ENCODE measurements at places on chromosomes 4 and X. TPM values are rescaled to one million over a fixed set of nuclear protein-coding genes. Genes with fewer than 3 reads are reported as not detected.

GRCh38 chrX:2425286-2426071, 75.3 kb downstream of the DHRSX start:
- no peak for DNase-seq
- no peaks in the 10 kb centered on the region for H3K27me3 ChIP-seq
- H3K4me1 ChIP-seq = no peaks in the 10 kb centered on the region
- H3K36me3 ChIP-seq = no peaks in the 10 kb centered on the region
- H3K27ac ChIP-seq = no peak overlapping the region

DNA sequence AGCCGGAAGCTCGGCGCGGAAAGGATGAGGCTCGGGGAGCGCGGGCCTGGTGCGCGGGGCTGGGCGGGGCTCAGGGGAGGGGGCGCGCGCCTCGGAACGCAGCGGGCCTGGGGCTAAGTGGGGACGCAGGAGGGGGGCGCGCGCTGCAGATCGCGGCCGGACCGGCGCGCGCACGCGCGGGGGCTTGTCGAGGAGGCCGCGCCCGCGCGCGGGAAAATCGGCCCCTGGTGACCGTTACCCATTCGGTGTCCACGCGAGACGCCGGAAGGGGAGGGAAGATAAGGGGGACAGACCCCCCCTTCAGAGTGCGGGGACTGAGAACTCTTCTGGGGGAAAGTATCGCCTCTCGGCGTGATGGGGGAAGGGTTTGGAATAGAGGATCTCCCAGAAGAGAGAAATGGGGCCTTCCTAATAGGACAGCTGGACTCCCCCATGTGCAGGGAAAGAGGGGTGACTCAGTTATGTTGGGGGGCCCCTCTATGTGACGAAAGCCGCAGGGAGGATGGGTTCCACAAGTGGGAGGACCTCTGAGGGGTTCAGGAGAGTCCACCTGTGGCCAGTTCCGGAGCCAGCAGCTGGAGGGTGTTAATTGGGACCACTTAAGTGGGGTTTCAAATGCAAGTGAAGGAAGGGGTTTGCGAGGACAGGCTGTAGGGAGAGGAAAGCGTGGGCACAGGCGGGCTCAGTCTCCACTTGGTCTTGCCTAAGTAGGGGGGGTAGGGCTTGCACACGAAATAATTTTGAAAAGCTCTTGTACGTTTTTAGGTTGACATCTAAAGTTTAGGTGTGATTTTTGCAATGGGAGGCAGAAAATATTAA, 584 bp downstream of the SUV39H1 start:
- DNase-seq = no peak
- H3K4me3 ChIP-seq = peak overlapping the region; percentile 38
- H3K36me3 ChIP-seq = peaks cover 6% of the 10 kb centered on the region
- peak overlapping the region; percentile 94 for H3K27ac ChIP-seq
- H3K27me3 ChIP-seq = no peaks in the 10 kb centered on the region
- H3K4me1 ChIP-seq = no peaks in the 10 kb centered on the region

Gene HOPX
- total RNA-seq = 6.6 TPM

GRCh38 chr4:61950625-61951024, 750.5 kb downstream of the ADGRL3 start:
- no peaks in the 10 kb centered on the region for H3K4me1 ChIP-seq
- H3K36me3 ChIP-seq = no peaks in the 10 kb centered on the region
- H3K4me3 ChIP-seq = no peak overlapping the region
- DNase-seq = no peak
- no peak overlapping the region for H3K27ac ChIP-seq
- no peaks in the 10 kb centered on the region for H3K27me3 ChIP-seq

Gene ENPEP
- total RNA-seq = 1.4 TPM

Gene CXorf65
- total RNA-seq = not detected

DNA sequence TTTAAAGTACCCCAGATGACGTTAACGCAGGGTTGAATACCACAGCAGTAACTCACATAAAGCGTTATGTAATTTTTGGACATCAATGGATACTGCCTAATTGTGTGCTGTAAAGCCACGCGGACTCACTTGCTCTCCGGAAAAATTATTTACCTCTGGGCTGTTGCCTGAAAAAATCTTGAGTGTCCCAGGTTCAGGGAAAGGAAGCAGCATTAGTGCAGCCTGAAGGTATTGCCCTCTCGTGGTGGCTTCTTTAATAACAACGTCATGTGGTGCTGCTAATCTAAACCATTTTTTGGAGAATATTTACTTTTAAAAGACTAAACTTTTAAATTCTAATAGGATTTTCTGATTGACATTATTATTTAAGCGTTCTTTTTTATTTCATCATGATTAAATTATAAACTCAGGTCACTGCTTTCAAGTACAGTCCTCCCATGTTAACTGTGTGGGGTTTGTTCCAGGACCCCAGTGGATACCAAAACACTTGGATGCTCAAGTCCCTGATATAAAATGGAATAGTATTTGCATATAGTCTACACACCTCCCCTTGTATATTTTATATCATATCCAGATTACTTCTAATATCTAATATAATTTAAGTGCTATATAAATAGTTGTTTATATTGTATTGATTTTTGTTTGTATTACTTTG, 384.8 kb downstream of the FAM133A start:
- no peak for DNase-seq
- no peaks in the 10 kb centered on the region for H3K27me3 ChIP-seq
- no peak overlapping the region for H3K4me3 ChIP-seq
- no peaks in the 10 kb centered on the region for H3K4me1 ChIP-seq

- no peaks in the 10 kb centered on the region for H3K27me3 ChIP-seq
- no peak overlapping the region for H3K27ac ChIP-seq
- DNase-seq = no peak
- no peak overlapping the region for H3K4me3 ChIP-seq
Measured at GRCh38 chrX:99572711-99573110, 837.4 kb downstream of the PCDH19 start.

- H3K4me3 ChIP-seq = peak overlapping the region; percentile 97
- H3K36me3 ChIP-seq = no peaks in the 10 kb centered on the region
- peak; percentile 36 for DNase-seq
- H3K27me3 ChIP-seq = no peaks in the 10 kb centered on the region
- peaks cover 42% of the 10 kb centered on the region for H3K4me1 ChIP-seq
- peak overlapping the region; percentile 96 for H3K27ac ChIP-seq
Measured at GRCh38 chr4:159103384-159103990, 608 bp downstream of the RAPGEF2 start.

Gene DMRTC1
- not detected for total RNA-seq

GRCh38 chr4:111269439-111269838, 646.6 kb upstream of the PITX2 start:
- no peak for DNase-seq
- peaks cover 16% of the 10 kb centered on the region for H3K4me1 ChIP-seq
- peak overlapping the region; percentile 48 for H3K27ac ChIP-seq
- no peak overlapping the region for H3K4me3 ChIP-seq
- no peaks in the 10 kb centered on the region for H3K36me3 ChIP-seq

Gene GK
- 0.15 TPM for total RNA-seq

- DNase-seq = no peak
- H3K36me3 ChIP-seq = no peaks in the 10 kb centered on the region
- peaks cover 3% of the 10 kb centered on the region for H3K4me1 ChIP-seq
- no peak overlapping the region for H3K27ac ChIP-seq
- no peaks in the 10 kb centered on the region for H3K27me3 ChIP-seq
Measured at GRCh38 chr4:72564184-72564583, 4.8 kb downstream of the ADAMTS3 start.

GRCh38 chr4:176818531-176818930, 25.8 kb upstream of the VEGFC start:
- H3K27ac ChIP-seq = no peak overlapping the region
- H3K4me1 ChIP-seq = no peaks in the 10 kb centered on the region
- no peak overlapping the region for H3K4me3 ChIP-seq
- H3K36me3 ChIP-seq = no peaks in the 10 kb centered on the region
- H3K27me3 ChIP-seq = no peaks in the 10 kb centered on the region
- DNase-seq = no peak

DNA sequence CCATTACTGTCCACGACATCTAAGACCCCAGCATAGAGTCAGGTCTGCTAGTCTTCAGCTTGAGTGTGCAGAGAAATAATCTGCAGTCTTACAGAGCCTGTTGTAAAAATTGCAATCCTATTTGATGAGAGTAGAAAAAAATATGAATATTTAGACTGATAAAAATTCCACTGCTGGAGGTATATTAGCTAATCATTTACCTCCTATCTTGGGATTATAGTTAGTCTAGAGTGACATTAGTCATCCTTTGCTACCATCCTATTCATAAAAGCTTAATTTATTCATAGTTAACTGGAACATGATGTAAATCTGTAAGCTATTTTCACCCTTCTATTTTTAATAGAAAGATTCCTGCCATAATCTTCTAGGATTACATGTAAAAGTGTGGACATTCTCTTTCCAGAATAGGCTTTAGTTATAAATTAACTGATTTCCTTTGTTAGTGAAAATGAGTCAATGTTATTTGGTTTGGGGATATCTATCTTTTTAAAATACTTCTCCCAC, 26.7 kb downstream of the C4orf54 start:
- H3K36me3 ChIP-seq = no peaks in the 10 kb centered on the region
- H3K27me3 ChIP-seq = no peaks in the 10 kb centered on the region
- H3K27ac ChIP-seq = peak overlapping the region; percentile 98
- no peak for DNase-seq
- H3K4me3 ChIP-seq = no peak overlapping the region

DNA sequence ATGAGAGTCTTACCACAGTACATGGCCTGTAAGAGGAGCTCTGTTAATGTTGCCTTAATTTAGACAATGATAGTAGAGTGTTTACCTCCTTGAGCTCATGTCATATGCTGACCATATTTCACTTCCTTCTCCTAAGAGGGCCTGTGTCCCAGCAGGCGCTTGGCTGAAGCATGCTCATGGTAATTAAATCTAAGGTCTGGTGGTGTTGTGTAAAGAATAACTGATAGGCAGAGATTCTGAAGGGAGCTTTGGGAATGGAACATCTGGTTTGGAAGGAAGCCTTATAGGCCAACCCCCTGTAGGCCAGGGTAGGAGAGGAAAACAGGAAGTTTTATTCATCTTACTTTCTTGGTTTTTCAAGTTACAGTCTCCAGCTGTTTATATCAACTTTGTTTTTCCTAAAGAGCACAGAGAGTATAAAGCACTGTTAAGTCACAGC, 300.2 kb downstream of the USP46 start:
- no peaks in the 10 kb centered on the region for H3K27me3 ChIP-seq
- H3K4me3 ChIP-seq = no peak overlapping the region
- no peak for DNase-seq
- H3K4me1 ChIP-seq = no peaks in the 10 kb centered on the region

- H3K4me3 ChIP-seq = no peak within 1 kb of the TSS
- no peak for DNase-seq
- H3K36me3 ChIP-seq = no peaks in the 10 kb centered on the region
- H3K4me1 ChIP-seq = no peaks in the 10 kb centered on the region
- no peaks in the 10 kb centered on the region for H3K27me3 ChIP-seq
- no peak within 1 kb of the TSS for H3K27ac ChIP-seq
Measured at GRCh38 chr4:55592014-55592413, at the start of gene PDCL2. Gene PDCL2 (minus strand): TSS chr4:55592245. CDS start chr4:55592109, 136 bp downstream.

DNA sequence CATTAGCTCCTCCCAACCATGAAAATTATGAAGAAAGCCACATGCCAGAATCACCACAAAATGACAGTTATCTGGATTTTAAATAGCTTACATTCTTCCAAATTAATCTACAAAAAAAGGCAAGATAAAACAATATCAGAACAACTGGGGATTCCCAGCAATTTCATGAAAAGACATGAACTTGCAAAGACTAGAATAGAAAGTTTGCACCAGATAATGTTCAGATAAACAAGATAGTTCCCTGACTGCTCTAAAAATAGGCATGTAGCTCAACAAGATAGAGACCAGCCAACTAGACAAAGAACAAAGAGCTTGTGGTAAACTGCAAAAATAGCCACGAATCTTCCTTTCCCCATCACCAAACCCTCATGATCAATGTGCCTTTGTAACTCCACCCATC, 30.3 kb upstream of the DDX53 start:
- H3K36me3 ChIP-seq = no peaks in the 10 kb centered on the region
- DNase-seq = no peak
- H3K4me1 ChIP-seq = peaks cover 7% of the 10 kb centered on the region
- H3K27me3 ChIP-seq = no peaks in the 10 kb centered on the region
- no peak overlapping the region for H3K27ac ChIP-seq
- no peak overlapping the region for H3K4me3 ChIP-seq

Gene CXCL13
- not detected for total RNA-seq

DNA sequence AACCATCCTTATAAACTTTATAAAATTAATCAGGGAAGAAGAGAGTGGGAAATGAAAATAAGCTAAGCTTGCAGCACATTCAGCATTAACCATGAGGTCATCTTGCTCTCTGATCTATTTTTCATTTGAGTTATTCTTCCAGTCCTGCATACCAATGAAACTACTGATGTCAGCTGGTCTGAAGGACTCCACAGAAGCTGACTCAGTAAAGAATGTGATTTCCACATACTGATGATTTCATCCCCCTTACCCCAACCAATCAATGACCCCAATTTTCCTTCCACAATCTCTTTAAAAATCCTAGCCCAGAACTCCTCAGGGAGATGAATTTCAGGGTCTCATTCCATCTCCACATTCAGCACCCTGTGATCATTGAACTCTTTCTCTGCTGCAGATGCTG, 18.8 kb upstream of the DSPP start:
- H3K27me3 ChIP-seq = no peaks in the 10 kb centered on the region
- no peak overlapping the region for H3K4me3 ChIP-seq
- DNase-seq = no peak
- no peak overlapping the region for H3K27ac ChIP-seq
- no peaks in the 10 kb centered on the region for H3K4me1 ChIP-seq

DNA sequence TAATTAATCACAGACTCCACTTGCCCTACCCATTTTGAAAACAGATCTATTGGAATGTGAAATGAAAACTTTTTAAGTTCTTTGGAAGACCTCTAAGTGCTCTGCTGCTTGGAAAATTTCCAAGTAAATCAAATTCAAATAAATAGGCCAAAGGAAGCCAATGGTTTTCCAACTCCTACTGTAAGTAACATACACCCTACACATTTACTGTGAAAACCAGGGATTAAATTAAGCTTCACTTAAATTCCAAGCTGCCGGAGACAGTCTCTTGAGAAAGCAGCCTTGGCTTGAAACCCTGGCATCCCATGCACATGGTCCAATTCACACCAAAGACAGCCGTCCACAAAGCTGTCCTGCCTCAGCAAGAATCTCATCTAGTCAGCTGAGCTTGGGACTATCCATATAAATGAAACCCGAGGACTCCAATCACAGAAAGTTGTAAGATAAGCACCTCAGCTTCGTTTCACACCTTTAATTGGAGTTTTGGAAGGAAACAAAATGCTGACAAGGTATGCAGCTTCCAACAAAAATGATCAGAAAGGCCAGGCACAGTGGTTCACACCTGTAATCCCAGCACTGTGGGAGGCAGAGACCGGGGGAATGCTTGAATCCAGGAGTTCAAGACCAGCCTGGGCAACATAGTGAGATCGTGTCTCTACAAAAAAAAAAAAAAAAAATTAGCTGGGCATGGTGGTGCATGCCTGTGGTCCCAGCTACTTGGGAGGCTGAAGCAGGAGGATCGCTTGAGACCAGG, 88.6 kb downstream of the APBB2 start:
- no peak overlapping the region for H3K4me3 ChIP-seq
- no peak for DNase-seq
- peaks cover 12% of the 10 kb centered on the region for H3K4me1 ChIP-seq
- no peak overlapping the region for H3K27ac ChIP-seq

Gene FHDC1
- 0.41 TPM for total RNA-seq

Gene CEP44
- 12.9 TPM for total RNA-seq

DNA sequence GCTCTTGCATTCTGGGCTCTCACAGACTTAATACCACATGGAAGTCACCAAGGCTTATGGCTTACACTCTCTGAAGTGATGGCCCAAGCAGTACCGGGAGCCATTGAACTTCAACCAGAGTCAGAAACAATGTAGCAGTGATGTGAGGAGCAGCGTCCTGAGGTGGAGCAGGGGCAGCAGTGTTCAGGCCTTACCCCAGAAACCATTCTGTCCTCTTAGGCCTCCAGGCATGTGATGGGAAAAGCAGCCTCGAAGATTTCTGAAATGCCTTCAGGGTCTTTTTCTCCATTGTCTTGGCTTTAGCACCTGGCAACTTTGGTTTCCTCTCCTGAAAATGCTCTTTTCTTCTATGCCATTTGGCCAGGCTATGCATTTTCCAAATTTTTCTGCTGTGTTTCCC, 22.8 kb upstream of the PIN4 start:
- no peak overlapping the region for H3K27ac ChIP-seq
- no peaks in the 10 kb centered on the region for H3K36me3 ChIP-seq

Gene PDE5A
- 5.5 TPM for total RNA-seq

Data from gastrocnemius medialis (tissue), 4 donors.